ENCODE measurements at places on chromosomes 2 and 18.

DNA sequence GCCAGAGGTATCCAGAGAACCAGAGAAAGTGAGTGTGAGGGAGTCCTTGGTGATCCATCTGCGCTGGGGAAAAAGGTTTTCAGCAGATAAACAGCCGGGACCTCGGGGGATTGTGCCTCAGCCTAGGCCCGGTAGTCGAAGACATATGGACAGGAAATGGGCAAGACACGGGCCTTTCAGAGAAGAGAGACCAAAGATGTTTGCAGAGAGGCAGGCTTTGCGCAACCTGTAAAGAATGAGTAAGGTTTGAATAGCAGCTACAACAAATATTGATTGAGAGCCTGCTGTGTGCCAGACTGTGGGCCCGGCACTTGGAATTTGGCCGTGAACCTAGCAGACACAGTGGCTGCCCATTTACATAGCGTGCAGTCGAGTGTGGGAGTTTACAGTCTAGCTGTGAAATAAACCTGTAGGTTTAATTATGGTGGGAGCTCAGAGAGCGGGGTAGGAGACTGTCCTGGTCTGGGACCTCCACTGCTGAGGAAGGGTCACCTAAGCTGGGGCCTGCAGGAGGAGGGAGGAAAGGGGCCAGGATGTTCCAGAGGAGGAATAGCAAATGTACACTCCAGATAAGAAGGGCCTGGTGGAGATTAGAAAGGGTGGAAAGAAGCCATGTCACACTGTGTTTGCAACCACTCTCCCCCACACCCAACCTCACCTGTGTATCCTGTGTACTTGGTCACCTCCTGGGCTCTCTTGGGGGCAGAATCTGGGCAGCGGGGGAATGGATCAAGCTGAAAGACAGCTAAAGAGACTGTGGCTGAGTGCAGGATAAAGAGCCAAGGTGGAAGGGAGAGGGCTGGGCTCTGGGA lies 3.0 kb downstream of the SH2D6 start:
- DNase-seq: no peak

DNA sequence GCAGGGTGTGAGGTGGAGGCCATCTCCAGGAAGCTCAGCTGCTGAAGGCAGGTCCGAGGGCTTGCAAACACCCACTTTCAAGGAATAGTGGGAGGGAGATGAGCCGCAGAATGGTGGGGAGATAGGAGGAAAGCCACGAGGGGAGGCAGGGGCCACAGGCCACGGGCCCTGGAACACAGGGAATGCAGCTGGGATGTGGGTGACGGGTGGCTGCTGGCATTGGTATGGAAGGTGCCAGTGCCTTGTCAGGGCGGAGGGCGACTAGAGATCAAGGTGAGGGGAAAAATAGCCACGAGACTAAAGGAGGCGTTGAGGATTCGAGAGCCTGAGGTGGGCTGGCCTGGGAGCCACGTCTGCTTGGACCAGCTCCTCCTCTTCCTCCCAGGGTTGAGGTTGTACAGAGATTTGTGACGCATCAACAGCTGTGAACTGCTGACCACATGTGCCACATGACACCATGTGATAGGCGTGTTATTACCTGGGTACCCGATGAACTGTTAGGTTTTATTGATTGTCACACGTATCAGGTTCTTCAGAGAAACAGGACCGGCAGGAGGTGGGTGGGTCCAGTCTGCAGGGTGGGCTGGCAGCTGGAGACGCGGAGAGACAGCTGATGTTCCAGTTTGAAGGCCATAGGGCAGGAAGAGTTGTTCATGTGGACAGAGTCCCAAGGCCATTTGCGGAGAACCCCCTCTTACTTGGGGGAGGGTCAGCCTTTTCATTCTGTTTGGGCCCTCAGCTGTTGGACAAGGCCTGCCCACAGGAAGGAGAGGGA lies 9.9 kb downstream of the IMPA2 start:
- no peak for DNase-seq

- no peak for DNase-seq
Measured at GRCh38 chr18:78526275-78526674, 453.3 kb upstream of the SALL3 start.

GRCh38 chr2:218777276-218777990 lies 4.5 kb upstream of the CYP27A1 start:
- DNase-seq: no peak

GRCh38 chr18:76660571-76661192 lies 161.7 kb upstream of the ZNF236 start:
- no peak for DNase-seq

GRCh38 chr2:78546843-78547242 lies 478.7 kb upstream of the REG3G start:
- DNase-seq: no peak

DNA sequence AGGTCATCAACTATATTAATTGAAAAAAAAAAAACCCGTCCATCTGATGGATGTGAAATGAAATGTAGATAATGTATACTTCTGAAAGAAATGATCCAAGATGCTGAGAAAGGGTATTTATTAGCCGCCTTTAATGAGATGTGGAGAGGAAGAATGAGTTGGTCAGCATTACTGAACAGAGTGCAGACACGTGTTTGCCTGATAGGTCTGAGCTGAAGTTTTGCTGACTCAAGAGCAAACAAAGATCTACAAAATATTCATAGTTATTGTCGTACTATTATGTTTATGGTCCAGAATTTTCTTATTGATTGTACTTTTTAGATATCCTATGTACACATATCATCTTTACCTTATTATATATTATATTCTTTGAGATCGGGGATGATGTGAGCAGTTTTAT lies 235.3 kb downstream of the RDH14 start:
- no peak for DNase-seq

DNA sequence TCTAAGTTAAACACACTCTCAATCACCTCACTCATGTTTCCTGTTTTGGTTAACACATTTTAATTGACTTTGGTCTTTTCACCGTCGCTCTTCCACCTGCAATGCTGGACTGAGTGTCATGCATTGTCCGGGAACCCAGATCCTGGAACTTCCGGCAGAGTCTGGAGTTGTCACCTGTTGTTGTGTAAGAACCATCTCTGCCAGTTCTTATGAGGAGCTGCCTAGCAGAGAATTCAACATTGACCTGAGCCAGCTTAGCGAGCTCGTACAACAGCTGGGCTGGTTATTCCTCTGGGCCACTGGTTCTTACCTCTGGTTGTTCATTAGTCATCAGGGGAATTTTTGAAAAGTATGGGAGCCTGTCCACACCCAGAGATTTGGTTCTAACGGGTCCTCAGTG lies 75.7 kb downstream of the BCL2L11 start:
- DNase-seq: peak; percentile 6

- DNase-seq: no peak
Measured at GRCh38 chr18:58896734-58897508, 32.2 kb downstream of the ZNF532 start.

DNA sequence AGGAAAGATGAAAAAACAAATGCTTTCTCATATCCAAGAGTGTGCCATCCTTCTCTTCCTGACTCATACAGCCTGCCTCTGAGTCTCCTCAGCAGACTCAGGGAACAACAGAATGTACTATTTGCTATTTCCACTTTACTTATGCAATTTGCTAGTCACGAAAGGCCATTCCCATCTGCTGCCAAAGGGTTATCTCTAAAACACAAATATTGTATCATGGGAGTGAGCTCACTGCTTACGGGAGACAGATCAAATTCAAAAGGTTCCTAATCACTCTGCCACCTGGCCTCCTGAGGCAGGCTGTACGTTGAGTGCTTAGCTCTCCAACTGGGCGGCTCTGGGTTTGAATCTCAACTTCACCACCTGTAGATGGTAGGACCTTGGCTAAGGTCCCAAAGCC lies 92.0 kb downstream of the GAREM1 start:
- no peak for DNase-seq

GRCh38 chr18:13871701-13872100 lies 43.6 kb downstream of the MC2R start:
- DNase-seq: no peak

- no peak for DNase-seq
Measured at GRCh38 chr2:167355821-167356220, 467.5 kb downstream of the XIRP2 start.

GRCh38 chr2:150280231-150280630 lies 207.2 kb downstream of the RND3 start:
- no peak for DNase-seq

DNA sequence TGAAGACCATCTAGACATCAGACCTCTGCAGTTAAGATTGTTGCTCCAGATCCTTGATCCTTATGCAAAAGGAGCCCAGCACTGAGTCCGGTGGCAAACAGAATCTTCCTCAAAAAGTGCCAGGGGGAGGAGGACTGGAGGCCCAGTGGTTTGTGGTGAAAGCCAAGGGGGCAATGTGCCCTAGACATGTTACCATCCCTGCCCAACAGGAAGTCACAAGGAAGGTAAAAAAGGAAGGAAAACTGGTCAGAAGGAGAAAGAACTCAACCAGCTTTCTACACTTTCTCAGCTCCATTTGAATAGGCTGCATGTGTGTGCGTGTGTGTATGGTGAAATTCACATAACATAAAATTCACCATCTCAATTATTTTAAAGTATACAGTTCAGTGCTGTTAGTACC lies 25.0 kb upstream of the KDM3A start:
- no peak for DNase-seq

DNA sequence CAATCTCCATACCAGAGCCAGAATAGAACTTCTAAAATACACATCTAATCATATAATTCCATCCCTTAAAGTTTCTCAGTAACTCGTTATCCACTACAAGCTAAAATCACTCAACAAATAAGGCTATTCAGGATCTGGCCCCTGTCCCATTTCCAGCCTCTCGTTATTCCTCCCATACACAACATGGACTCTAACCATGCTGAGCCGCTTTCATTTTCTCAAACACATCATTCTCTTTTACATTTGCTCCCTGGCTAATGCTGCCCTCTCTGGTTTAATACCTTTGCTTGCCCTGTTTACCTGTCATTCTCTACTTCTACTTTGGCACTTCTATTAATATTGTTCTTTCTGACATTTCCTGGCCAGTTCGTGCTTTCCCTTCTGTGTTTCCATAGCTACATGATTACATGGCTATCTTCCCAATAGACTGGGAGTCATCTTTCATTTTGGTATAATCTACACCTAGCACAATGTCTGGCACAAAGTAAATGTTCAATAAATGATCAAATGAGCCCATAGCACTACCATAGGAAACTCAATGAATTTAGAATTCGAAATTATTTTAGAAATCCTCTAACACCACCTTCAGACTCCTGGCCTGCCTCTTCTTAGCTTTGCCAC lies 163.6 kb upstream of the VRK2 start:
- no peak for DNase-seq

DNA sequence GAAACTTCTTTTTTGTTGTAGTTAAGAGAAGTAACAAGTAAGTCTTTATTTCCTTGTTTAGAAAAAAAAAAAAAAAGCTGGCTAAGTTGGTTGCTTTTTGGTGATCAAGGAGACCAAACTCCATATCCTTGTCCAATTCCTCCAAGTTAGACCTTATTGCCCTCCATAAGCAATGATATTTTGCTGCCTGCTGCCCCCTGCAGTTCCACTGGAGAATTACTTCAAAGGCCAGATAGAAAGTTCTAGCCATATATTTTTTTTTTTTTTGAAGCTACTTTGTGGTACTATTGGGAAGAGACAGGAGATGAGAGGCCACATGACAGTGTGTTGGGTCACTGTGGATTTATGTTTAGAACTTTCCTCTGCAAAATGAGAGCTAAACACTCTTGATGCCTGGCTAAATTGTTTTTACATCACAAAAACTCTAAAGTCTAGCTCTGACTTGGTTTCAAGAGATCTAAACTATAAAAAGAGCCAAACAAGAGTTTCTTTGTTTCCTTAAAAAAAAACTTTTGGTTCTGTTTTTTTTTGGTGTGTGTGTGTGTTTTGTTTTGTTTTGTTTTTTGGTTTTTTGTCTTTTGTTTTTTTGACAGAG lies 80.7 kb upstream of the RASGRP3 start:
- peak; percentile 36 for DNase-seq

- DNase-seq: no peak
Measured at GRCh38 chr2:71667256-71668182, 214.2 kb downstream of the DYSF start.

GRCh38 chr2:219612577-219613286 lies 14.7 kb upstream of the SLC4A3 start:
- peak; percentile 5 for DNase-seq

GRCh38 chr2:10990561-10991111 lies 78.9 kb downstream of the KCNF1 start:
- DNase-seq: no peak

DNA sequence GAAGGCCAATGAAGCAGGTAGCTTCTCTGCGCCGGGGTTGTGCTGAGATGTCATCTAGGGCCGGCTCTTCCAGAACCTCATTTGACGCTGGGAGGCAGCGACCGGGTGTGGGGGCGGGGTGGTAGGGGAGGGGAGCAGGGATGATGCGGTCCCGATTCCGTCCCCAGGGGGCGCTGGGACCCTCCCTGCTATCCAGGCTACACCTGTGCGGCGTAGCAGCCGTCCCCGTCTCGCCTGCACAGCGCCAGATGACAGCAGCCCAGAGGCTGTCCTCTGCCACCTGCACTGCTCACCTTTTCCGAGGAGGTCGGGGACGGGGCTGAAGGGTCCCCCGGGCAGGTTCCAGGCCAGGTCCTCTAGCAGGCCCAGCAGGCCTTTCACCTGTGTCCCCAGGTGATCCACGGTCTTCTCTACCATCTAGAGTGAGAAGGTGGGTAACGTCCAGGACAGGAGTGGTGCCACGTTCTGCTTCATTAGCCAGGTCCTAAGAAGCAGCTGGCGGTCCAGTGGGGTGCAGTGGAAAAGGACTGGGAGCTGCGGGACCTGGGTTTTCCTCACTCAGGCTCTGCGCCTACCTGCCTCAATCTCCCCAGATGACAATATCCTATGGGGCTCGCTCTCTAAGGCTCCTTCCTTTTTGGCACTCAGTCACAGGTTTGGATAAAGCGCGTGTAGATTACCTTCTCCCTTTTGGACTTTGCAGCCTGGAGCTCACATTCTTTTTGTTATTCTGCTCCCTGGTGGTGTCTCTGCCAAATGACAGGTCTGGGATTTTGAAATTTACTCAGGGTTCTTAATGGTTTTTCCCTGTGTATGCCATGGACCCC lies 56.0 kb upstream of the RAB6C start:
- DNase-seq: no peak

DNA sequence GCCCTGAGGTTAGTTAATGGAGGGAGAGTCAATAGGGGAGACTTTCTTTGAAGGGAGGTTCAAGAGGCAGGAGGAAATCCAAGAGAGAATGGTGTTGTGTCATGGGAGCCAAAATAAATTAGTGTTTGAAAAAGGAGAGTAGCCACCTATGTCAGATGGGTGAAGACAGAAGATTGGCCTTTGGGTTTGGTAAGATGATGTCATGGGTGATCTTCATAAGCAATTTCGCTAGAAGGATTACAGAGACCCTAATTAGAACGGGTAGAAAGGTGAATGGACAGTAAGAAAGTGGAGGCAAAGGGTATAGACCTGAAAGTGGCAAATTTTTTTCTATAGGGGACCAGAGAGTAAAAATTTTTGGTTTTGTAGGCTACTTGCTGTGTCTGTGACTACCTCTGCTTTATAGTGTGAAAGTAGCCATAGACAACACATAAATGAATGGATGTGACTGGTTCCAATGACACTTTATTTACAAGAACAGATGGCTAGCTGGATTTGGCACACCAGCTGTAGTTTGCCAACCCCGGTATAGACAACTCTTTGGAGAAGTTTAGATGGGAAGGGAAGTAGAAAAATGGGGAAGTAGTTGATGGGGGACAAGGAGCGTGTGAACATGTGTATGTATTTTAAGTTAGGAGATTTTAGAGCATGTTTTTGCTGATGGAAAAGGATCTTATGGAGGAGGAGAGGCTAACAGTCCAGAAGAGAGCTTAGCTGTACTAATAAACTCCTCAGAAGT lies 9.3 kb downstream of the STAMBP start:
- DNase-seq: no peak

Data from CD4-positive, alpha-beta T cell treated with Interleukin-4 for 4 hours (primary cell).